ENCODE measurements at places on chromosomes 11 and 22.
A peak's percentile ranks its signal among the peaks of the same experiment; 100 is the strongest.

DNA sequence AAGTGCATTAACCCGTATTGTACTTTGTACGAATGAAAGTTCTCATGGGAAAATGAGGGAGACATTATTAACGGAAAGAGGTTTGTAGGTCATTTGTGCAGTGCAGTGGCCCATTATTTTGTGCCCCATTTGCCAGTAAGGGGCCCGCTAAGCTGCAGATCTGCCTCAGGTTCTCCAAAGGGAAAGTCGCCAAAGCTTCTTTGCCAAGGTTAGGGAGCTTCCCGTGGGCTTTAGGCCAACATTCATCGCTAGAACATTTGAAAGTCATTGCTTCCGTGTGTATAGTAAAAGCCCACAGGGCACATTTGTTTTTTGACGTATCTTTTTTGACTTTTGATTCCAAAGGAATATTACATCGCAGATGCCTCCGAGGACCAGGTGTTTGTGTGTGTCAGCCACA is 61.0 kb upstream of the SORL1-AS1 start:
- no peak for DNase-seq

- no peak for DNase-seq
These were observed 68.2 kb downstream of the GALNT18 start for GRCh38 chr11:11553573-11553972.

DNA sequence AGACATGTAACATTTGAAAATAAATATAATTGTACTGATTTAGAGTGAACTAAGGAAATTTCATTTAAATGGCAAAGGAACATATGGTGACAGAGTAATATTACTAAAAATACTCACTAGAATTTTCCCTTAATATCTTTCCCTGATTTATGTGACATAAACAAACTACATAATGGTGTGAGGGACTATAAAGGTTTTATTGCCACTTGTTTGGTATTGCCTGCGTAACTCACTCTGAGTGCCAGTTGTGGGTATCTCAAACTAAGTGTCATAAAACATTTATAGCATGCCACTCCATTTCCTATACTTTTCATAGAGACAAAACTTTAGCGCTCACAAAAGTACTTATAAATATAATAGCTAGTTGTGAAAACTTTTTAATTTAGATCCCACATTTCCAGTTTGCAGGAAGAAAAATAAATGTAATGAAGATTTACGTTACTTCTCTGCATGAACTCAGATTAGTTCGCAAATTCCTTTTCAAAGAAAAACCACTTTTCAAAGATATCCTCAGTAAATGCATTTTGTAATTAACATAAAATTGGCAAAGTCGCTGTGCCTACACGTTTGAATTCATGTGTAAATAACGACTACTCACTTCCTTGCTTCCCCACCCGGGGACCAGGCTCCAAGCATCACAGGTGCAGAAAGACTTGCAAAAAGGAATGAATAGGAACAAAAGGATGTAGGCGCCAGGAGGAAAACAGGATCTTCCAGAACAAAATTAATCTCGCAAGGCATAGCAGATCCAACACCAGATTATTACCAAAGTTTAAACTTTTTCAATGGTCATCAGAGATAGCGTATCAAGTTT is 1.6 kb upstream of the QSER1 start:
- DNase-seq: no peak

- DNase-seq: no peak
These were observed 22.3 kb downstream of the MRPL21 start for GRCh38 chr11:68881320-68881719.

- DNase-seq: no peak
These were observed 5.7 kb downstream of the PRR5 start for GRCh38 chr22:44707752-44708151.

DNA sequence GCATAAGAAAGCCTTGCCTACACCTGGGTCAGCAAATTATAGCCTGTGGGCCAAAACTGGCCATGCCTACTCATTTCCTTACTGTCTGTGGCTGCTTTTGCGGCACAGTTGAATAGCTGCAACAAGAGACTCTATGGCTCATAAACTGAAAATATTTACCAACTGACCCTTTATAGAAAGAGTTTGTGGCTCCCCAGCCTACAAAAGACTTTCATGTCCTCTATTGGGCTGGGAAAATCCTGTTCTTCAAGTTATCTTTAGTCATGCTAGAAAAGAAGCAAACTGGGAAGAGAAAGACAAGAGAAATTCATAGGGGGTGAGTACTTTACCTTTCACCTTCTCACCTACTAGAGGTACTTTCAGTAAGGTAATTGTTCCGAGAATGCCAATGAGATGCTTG is 175.1 kb downstream of the SWAP70 start:
- no peak for DNase-seq

DNA sequence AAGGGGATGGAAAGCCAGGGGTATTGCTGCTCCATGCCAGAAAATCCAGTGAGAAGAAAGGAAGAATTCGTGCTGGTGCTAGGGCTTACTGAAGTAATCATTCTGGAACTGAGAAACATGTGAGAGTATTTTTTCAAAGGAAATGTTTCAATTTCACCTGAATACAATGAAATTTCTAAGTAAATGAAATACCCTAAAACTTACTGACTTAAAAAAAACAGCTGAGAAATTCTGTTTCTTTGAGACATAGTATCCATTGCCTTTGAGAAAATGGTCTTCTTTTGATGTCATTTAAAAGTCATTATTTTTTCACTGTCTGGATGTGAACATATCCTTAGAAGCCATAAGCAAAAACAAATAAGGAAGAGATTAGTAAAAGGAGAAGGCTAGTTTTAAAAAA is at the start of gene OR51V1:
OR51V1 (minus strand) TSS at position 101 of the 400 bp plus-strand sequence; CDS start at position 101, 0 bp downstream.
- DNase-seq: no peak

DNA sequence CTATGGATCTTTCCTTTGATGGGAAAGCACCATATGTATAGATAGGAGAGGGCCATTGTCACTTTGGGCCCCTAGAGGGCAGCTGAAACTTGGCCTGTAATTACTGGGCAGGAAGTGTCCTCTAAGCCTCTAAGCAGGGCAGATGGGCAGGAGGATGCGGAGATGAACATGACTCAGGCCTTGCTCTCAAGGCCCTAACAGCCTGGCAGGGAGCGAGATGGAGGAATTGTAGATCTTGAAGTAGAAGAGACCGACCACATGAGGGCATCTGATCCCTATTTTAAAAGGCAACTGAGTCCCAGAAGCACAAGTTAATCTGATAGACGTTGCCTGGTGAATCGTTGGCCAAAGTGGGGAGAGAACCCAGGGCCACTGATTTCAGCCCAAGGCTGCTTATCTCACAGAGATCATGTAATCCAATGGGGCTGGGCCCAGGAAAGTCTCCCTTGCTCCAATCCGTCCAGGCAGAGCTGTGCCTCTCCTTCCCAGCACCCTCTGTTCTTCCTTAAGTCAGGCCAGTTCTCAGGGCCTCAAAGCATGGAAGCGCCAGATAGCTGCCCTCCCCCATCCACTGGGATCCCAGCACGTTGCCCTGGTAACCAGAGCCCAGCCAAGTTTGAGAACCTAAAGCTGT is 2.5 kb upstream of the SEPTIN3 start:
- DNase-seq: peak; percentile 64

DNA sequence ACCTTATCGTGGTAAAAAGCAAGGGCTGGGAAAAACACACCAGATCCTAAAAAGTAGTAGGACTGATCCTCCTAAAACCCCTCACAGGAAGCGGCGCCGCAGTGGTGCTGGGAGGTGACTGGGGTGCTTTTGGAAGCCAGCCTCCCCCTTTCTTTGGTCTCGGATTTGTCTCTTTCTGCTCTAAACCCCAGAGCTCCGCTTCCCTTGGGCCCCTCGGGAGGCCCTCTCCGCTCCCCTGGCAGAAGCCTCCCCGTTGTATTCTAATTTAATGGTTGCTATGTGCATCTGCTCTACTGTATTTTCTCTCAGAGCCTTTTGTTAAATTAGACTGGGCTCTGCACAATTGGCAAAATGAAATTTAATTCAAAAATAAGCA is 587.7 kb downstream of the OPCML start:
- DNase-seq: no peak

DNA sequence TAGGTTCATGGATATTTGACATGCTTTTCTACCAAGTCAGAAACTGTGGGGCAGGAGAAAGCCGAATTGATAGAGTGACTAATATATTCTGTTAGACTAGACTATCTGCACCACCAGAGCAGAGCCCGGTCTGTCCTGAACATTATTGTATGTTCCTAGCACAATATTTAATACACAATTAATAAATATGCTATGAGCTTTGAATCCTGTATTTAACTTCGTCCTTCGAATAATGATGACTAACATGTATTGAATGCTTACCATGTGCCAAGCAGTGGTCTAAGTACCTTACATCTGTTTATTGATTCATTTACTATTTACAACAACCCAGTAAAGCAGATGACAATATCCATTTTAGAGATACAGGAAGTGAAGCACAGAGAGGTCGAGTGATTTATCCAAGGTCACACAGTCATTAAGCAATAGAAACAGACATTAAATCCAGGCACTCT is 44.8 kb upstream of the ANO3 start:
- DNase-seq: no peak

DNA sequence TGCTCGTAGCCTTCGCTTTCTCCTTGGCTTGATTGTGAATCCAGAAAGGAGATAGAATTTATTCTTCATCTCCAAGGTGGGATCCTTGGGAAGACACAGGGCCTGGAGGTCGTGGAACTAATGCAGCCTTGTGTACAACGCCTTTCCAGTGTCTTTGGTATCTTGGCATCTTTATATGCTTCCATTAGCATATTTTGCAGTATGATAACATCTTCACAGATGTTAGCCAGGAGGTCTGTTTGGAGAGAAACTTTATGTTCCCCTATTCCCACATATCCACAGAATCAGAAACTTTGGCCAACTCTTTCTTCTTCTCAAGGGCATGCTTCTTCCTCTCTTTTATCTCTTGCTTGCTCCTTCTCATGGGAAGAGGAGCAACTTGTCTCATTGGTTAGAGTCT is 101.2 kb downstream of the TRIM44 start:
- DNase-seq: no peak

DNA sequence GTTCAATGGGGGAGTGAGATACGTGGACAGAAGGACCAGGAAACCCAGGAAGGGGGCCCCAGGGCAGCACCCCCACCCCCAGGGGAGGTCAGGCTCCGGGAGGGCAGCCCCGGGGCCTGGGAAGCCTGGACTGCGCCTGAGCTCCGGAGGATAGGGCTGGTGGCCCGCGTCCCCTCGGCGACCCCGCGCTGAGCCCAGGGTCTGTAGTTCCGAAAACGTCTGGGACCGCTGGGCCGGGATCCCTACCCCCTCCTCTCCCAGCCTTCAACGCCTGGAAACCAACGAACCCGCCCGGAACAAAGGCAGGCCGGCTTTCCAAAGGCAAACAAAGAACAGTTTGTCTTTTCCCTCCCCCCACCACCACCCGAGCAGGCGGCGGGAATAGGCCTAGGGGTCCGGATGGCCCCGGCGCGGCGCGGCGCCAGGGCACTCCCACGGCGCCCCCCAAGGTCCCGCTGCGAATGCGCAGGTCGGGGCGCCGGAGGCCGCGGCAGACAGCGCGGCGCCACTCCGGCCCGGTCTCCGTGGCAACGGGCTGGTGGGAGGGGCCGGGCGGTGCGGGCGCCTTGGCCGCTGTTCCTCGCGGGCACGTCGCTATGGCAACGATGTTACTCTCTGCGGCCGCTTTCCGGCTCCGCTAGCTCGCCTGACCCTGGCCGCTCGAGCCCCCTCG is 58.5 kb downstream of the IGLL1 start:
- DNase-seq: peak; percentile 67

GRCh38 chr11:59787816-59788215 is 22.8 kb downstream of the MRPL16 start:
- DNase-seq: no peak

DNA sequence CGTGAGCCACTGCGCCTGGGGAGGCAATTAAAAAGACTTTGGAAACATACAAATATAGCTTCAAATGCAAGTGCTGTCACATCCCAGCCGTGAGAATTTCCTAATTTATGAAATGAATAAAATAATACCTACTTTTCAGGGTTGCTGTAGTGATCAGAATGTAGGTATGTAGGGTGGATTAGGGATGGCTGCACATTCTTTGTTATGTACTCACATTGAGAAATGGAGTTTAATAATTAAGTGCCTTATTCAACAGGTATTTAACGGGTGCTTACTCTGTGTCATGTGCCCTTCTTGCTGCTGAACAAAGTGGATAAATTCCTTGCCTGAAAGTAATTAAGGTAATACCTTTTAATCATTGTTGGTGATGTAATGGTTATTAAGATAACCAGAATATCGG is 37.0 kb downstream of the MMP7 start:
- no peak for DNase-seq

GRCh38 chr11:86596861-86597586 is 75.4 kb downstream of the ME3 start:
- DNase-seq: no peak

GRCh38 chr11:7941608-7942007 is at the start of gene OR10A3:
Gene OR10A3, minus strand, starts transcription at chr11:7941708. Its CDS starts 2,188 bp downstream, at chr11:7939520.
- DNase-seq: no peak

GRCh38 chr11:125886997-125887372 is 483 bp upstream of the HYLS1 start:
- DNase-seq: peak; percentile 74

GRCh38 chr22:37472418-37473006 is 13.7 kb downstream of the MFNG start:
- no peak for DNase-seq

DNA sequence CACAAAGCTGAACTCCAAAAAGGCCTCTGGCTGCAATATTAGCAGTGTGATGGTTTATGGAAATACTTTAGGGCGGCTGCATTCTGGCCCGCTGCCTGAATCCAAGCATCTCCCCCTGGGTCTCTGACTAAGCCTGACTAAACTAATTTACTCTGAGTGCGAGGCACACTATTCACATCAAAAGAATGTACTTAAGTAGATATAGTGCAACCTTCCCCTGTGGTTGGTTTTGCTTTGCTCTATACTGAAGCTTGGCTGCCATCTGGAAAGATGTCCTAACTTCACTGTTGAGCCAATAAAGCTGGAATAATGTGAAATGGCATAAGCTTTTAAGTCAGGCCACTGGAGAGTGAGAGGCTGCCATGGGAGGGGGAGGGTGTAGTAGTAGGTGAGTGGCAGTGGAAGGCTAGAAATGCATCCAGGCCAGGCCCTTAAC is 321.6 kb downstream of the AASDHPPT start:
- DNase-seq: no peak

DNA sequence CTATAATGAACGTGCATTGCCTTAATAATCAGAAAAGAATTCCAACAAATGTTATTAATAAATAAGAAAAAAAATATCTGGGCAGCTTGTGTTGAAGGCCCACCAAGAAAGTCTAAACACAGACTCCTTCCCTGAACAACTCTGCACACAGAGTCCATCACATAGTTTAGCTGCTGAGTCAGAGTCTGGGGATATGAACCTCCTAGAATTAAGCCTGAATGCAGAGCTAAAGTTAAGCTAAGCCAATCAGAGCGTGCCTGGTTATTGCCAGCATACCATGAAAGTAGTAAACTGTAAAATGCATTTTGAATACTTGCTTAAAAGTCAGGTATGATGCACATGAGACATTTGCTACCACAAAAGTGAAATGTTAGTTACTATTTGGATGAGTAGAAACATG is 25.6 kb upstream of the TENM4 start:
- no peak for DNase-seq

GRCh38 chr11:87421422-87421821 is 383.7 kb downstream of the TMEM135 start:
- DNase-seq: peak; percentile 68

DNA sequence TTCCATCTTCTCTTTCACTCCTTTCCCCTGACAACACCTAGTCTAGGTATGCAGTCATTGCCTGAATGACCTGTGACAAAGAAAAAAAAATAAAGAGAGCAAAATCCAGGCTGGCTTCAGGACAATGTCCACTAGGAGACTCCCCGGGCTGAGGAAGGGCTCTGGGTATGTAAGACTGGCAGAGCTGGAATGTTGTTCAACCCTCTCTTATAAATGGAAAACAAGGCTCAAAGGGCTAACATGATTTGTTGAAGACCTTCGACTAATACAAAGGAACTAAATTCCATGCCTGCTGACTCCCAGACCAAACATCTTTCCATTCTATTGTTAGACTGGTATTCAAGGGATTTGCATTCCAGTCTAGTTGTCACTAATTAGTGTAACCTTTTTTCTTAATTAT is 122.2 kb downstream of the ARL14EP start:
- no peak for DNase-seq
